Neural progenitor cell (in vitro differentiated cells): ENCODE measurements at places on chromosomes 3 and 15. TPM values are rescaled to one million over a fixed set of nuclear protein-coding genes. Genes with fewer than 3 reads are reported as not detected.
A peak's percentile ranks its signal among the peaks of the same experiment; 100 is the strongest.

DNA sequence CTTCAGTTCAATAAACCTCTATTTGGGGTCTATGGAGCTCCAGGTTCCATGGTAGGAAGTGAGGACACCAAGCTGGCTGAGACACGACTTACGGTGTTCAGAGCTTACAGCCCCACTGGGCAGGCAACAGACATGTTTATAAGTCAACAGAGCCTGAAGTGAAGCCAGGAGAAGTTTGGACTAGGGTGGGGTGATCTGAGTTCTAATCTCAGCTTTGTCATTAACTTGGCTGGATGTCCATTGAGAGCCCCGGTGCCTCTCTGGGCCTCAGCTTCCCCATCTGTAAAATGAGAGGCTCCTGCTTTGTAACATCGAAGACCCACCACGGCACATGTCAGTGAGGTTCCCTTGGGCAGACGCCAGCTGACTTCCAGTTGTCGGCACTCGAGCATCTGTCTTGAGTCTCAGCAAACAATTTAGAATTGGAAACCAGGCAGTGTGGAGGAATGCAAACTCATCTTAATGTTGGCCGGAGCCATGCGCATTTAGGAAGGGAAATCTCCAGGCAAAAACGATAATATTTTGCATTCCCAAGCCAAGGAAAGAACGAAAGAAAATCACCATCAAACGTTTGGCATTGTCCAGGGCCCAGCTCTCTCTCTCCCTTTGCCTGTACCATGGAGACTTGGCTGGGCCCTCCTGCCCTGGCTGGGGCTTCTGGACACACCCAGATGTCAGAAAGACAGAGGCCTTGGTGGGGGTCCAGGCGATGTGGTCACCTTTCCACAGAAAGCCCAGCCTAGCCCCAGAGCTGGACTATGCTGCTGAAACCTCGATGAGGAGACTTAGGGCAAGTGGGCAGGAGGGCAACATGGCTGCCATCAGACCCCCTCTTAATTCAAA lies 18.4 kb downstream of the ITGA11 start:
- DNase-seq, result no peak

Gene IL5RA
- not detected in 2 replicates for total RNA-seq

GRCh38 chr15:36331531-36332275 lies 247.7 kb upstream of the CDIN1 start:
- no peak for DNase-seq

DNA sequence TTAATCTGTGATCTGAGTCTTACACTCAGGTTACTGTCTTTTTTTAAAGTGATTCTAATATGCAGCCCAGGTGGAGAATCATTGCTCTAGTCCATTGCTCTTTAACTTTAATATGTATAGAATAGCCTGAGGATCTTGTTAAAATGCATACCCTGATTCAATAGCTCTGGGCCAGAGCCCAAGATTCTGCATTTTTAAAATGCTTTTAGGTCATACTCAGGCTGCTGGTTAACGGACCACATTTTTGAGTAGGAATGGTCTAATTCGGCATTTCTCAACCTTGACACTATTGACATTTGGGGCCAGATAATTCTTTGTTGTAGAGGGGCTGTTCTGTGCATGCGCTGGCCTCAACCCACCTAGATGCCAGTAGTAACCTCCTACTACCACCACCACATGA lies 20.9 kb upstream of the FSTL1 start:
- DNase-seq, result no peak

DNA sequence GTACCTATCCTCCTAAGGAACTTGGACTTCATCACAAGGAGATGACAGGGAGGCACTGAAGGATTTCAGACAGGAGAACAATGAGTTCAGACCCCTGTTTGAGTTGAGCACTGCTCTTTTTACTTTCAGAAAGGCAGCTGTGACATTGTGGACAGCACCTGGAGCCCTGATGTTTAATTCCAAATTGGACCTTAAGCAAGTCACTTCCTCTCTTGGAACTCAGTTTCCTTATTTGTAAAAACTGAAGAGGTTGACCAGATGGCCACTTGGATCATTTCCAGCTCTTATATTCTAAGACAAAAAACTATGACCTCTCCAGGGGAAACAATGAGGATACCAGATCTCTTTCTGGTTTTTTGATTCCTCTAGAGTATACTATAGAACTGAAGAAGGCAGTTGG lies 34.1 kb upstream of the SMAD3 start:
- DNase-seq, result no peak

GRCh38 chr3:150469031-150469930 lies 61.2 kb downstream of the TSC22D2 start:
- DNase-seq, result no peak

DNA sequence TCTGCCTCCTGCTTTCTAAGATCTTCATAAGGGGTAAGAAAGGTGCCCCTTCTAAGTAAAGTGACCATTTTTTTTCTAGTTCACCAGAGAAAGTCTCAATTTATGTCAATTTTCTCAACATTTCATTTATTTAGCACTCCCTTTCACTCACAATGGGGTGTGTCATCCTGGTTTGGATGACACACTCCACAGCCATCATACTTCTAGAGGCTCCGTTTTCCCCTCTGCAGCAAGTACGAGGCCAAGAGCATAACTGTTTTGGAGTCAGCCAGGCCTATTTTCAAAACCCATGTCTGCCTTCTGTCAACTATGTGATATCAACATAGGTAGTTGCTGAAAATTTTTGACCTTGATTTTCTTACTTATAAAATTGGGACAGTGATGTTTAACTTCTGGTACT lies 703.2 kb downstream of the NLGN1 start:
- no peak for DNase-seq

Gene DET1
- 19.0 and 21.3 TPM in 2 replicates for total RNA-seq

DNA sequence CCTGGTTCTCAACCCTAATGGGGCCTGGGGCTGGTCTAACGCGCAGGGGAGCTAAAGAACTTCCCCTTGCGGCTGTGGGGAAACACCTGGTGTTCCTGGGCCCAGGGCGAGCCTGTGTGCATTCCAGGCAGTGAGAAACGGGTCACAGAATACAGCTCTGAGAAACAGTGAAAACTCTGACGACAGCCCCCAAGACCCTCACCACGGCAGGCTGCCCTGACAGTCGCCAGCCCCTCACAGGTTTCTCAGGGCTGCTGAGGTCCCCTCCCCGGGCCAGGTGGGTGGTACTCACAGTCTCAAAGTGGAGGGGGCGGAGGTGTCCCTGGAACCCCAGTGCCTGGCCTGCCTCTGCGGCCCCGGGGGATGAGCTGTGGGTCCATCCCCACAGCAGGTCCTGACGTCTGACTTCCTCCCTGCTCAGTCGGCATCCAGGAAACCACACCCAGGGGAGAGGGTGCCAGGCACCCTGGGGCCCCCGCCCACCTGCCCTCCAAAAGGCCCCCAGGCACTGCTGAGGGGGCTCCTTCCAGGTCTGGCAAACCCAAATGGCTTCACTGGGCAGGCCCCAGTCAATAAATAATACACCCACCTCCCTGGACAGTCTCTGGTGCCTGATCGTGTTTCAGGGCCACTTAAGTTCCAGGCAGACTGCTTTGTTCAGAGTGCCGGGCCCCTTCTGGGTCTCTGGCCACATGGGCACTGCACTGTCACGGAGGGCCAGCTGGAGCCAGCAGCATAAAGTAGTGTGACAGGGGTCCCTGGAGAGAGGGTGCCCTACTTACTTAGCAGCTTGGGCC lies 57.7 kb downstream of the IQSEC1 start:
- no peak for DNase-seq

DNA sequence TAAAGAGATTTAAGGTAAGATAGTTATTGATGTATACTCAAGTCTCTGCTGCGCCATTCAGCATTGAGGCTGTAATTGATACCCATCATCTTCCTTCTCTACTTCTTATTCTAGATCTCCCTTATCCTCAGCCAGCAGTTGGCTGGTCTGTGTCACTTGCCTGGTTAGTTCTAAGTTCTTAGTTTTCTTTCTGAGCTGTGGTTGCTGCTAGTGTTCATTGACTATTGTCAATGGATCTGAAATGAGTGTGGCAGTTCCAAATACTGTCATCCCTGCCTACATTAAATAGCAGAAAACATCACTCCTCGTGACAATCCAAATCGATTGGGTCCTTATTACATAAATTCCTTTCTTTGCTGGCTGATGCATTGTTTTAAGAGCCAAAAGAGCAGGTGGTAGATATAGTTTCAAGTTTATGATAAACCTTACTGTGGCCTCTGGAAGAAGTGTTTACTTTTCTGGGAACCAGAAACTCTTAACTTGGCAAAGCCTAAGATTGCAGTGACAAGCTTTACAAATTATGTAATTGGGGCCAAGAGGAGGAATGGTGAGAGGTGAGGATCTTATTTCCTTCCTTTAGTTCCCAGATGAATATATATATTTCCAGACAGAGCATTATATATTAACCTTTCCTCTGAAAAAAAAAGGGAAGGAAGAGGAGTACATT lies 168.0 kb downstream of the GMNC start:
- no peak for DNase-seq

- DNase-seq, result peak; percentile 53
Observed at GRCh38 chr15:88701561-88702095, 62.8 kb downstream of the ISG20 start.

DNA sequence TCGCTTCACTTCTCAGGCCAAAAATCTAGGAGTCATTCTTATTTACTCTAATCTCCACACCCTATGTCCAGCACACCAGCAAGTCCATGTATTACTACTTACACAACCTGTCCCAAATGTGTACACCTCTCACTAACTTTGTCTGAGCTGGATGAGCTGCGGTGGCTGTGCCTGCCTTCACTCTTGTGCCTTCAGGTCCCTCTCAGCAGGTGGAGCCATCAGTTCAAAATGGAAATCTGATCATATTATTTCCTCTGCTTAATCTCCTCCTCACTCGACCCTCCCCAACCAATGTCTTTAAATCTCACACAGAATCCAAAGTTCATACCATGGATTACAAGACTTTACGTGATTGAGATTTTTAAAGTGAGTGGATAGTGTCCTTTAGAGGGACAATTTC lies 82.8 kb downstream of the SSR3 start:
- no peak for DNase-seq

Gene PRICKLE2
- total RNA-seq, result 10.7 and 11.5 TPM in 2 replicates

Gene TNNC1
- 0.67 and 5.8 TPM in 2 replicates for total RNA-seq

- DNase-seq, result no peak
Observed at GRCh38 chr15:95302206-95302605, 1028.3 kb upstream of the NR2F2 start.

- no peak for DNase-seq
Observed at GRCh38 chr3:136840252-136840651, 21.3 kb downstream of the SLC35G2 start.

- no peak for DNase-seq
Observed at GRCh38 chr3:156593814-156594213, 38.9 kb upstream of the SSR3 start.
